Amniotic epithelial cell (primary cell): ENCODE measurements at places on chromosomes 6 and 20.

- no peak for DNase-seq
Observed at GRCh38 chr20:2168946-2169345, 67.3 kb downstream of the STK35 start.

- no peak for DNase-seq
Observed at GRCh38 chr6:41555326-41556300, 9.4 kb downstream of the FOXP4 start.

DNA sequence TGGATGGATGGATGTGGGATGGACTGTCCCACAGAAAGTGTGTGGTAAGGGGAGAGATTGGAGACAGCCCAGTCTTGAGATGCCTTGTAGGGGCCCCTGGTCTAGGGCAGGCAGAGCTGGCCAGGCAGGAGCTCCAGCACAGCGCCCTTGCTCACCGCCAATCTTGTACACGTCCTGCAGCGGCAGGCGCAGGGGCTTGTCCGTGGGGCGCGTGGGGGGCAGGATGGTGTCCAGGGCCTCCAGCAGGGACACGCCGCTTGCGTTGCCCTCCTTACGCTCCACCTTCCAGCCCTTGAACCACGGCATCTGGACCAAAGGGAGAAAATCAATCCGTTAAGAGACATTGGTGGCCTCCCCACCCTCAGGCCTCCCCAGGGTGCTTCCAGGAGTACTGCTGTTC, 5.9 kb downstream of the EEF1A2 start:
- no peak for DNase-seq

DNA sequence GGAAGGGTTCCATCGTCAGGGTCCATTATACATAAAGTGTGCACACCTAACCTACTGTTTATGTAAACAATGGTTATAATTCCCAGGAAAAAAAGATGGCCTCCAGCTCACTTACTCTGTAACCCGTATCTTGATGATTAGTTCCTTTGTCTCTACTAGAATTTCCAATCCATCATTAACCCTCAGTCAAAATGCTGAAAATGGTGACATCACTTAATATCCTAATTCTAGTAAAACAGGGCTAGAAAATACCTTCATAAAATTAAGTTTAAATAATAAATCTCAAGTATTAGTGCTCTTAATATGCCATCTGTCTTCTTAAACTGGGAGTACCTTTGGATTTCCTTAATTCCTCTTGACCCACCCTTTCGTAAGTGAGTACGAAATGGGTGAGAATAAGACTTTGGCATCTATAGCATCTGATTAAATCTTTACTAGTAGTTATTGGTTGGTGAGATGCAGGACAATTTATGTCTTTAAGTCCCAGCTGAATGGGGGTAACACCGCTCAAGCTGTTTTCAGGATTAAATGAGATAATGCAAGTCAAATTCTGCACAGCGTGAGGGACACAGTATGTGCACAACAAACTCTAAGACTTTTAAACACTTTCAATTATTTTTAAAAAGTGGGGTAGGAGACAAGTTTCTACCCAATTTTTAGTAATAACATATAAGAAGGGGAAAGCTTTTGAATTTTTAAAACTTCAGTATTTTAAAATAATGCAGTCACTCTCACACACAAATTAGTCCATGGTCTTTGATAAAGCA, 1.6 kb downstream of the HMGN3 start:
- no peak for DNase-seq

- no peak for DNase-seq
Observed at GRCh38 chr6:119313937-119314884, 35.4 kb downstream of the MAN1A1 start.

GRCh38 chr6:91198588-91199255, 611.9 kb upstream of the MAP3K7 start:
- no peak for DNase-seq
